ENCODE measurements at places on chromosomes 13 and 19.

DNA sequence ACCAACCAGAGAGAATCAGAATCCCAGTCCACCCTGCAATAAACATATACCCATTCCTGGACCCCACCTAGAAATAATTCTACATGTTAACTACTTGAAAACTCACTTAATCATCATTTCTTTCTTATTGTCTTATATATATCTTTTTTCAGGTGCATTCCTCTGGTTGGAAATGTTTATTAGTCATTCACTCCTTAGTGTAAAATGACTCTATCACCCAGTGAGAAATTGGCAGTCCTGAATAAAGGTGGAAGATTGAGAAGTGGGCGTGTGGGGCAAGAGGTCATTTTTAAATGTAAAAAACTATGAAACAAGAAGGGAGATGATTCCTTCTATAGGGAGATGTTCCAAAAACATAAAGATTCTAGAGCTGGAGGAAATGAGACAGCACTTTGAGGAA is 101.2 kb upstream of the MBNL2 start:
- DNase-seq, result no peak

DNA sequence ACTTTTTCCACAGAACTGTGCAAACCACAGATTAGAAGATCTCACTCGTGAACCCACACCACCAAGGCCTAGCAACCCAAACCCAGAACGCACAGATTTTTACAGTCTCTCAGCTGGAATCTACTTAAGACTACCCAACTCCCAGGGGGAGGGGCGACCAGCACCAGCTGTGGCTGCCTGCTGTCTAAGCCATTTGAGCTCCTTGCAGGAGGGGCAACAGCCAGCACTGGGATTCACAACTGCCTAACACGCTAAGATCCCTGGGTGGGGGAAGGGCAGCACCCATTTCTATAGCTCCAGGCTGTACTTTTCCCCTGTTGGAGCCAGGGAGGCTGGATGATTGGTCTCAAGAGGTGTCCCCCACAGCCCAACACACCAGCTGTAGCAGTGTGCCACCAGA is 368.8 kb downstream of the SUCLA2 start:
- no peak for DNase-seq

- peak; percentile 60 for DNase-seq
These were observed 5.5 kb upstream of the ADAMTS10 start for GRCh38 chr19:8615813-8616596.

DNA sequence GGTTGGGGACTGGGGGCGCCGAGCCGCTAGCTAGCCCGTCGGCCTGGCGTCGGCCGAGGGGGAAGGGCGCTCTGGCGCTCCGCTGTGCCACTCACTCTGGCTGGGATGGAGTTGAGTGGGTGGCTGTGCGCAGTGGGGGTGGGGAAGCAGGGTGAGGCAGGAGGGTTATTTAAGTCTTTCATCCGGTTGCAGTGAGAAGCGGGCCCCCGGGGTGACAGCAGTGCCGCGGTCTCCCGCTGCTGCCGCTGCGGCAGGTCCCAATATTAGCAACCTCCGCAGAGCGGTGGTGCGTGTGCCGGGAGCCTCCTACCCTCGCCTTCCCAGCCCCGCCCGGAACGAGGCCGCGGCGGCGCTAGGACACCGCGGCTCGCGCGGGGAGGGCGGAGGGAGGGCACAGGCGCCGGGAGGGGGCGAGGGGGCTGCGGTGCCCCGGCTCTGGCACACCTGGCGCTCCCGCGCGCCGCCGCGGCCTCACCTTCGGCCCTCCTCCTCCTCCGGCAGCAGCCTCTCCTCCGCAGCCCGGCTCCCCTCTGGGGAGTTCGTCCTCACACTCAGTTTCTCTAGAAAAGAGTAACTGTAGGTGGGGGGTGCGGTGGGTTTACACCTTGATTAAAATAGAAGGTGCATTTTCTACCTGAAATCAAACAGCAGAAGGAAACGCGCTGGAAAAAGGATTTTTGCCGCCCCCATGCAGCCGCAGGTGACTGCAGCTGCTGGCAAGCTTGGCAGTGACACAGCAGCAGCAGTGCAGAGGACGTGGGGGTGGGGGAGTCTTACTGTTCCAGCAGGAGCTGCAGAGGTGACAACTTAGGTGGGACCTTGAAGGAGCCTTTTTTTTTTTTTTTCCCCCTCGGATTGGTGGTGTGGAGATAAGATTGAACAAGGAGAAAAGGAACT is 4.5 kb downstream of the FGF9 start:
- no peak for DNase-seq

DNA sequence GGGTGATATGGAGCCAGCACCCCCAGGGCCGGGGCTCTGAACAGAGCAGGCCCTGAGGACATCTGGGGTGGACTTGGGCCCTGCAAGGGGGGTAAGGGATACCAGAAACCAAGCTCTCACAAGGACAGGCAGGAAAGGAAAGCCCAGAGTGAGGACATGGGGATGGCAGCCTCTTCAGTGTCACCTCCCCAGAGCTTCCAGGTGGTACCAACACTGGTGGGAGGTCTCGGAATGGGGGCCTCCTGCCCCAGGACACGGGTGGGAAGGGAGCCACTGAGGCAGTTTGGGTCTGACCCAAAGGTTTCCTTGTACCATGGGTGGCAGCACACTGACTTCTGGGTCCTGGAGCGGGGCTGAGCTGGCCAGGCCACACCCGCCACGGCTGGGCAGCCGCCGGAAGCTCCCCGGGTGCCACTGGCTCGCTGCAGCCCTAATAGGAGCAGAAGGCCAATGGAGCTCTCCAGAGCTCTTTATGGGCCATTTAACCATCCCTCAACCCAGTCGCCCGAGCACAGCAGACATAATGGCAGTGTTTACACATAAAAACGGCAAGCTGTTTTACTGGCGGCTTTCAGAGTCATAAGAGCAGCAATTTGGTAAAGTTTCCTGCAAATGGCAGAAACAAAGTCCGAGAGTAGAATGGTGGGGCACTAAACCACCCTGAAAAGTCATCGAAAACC is 59.3 kb downstream of the PEPD start:
- no peak for DNase-seq

All from MCF 10A (cell line).